Renal cortex interstitium (tissue), 15 donors: ENCODE measurements at places on chromosomes 11 and 22. TPM values are rescaled to one million over a fixed set of nuclear protein-coding genes. Genes with fewer than 3 reads are reported as not detected.
A peak's percentile ranks its signal among the peaks of the same experiment; 100 is the strongest.

The PIWIL4 gene
- polyA plus RNA-seq: 4.4 TPM

The SPINDOC gene
- polyA plus RNA-seq: 39.7 TPM

The DEAF1 gene
- polyA plus RNA-seq: 58.7 TPM

The TREH gene
- 0.43 TPM for polyA plus RNA-seq

The LRRC10B gene
- polyA plus RNA-seq: 1.2 TPM

The CECR2 gene
- 21.4 TPM for polyA plus RNA-seq

The DNAL4 gene
- 32.7 TPM for polyA plus RNA-seq

DNA sequence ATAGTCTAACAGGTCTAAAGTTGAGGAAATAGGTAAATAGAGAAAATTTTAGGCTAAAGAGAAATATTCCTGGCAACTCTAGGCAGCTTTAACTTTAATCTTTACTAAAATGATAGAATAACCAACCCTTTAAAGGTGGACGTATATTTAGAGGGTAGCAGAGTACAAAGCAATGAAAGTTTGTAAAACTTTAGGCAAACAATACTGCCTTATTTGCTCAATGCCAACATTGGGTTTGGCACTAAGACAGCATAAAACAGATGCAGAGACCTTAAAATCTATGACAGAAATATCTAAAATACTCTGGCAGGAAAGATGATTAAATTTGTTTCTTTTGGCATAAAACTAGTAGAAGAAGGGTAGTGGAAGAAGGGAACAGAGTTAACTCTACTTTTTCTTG lies 70.7 kb downstream of the EMSY start:
- no peak for DNase-seq

DNA sequence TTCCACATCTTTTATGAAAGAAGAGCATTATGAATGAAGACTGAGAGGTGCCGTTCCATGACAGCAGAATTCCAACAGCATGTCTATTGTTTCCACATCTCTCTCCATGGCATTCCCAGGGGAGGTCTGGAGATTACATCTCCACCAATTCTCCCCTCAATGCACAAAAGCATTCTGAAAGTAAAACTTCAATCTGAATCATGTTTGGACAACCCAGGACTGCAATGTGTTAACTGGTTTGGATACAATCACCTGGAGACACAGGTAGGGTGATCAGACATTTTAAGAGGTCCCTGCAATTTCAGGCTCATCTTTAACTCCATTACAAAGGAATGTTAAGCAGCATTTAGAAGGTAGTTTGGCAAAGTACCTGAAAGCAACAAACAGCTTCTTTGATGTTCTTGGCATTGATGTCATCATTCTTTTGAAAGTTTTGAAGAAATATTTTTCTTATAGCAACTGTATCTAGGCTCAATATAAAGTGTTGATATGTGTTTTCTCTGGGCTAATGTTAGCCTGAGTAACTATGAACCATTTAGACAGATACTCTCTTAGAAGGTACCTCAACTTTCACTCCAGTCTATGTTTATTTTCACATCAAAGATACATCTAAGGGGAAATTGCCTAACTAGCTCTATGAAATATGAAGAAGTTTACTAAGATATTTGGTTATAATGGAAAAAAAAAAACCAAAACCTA lies 181.4 kb upstream of the MTMR2 start:
- DNase-seq: no peak

- peak; percentile 38 for DNase-seq
Measured at GRCh38 chr11:46119352-46120216, 1.7 kb downstream of the PHF21A start.

GRCh38 chr11:124961972-124962609 lies 8.1 kb downstream of the CCDC15 start:
- peak; percentile 51 for DNase-seq

DNA sequence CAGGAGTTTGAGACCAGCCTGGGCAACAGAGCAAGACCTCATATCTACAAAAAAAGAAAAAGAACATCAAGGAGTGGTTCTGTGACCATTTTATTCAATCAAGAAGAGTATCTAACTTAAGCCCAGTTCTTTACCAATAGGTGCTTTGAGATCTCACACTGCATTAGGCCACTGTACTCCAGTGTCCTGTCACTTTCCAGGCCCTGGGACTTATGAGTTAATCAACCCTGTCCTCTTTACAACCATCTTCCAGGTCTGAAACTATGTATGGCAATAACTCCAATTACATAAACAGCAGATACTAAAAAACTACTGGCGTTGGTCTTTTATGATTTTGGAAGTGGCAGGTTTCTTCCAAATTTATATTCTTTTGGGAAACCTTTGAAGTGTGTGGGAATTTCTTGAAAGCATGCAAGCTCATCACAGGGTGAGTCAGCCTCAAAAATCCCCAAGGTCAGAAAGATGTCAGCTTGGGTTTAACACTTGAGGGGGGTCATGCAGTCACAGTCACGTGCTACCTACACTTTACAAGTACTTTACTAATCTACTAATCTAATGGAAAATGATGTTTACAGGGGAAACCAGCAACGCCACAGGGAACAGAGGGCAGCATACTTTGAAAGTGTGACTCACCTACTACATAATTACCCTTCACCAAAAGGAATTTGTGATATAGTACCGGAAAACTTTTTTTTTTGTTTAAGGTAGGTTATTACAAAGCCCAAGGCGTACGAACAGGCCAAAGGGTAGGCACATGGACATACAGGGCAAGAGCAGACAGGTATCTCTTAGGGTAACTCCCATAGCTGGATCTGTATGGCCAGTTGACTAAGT lies 15.6 kb downstream of the PISD start:
- DNase-seq: no peak

GRCh38 chr22:47307326-47307725 lies 544.9 kb downstream of the TBC1D22A start:
- no peak for DNase-seq

- no peak for DNase-seq
Measured at GRCh38 chr11:113105592-113105991, 144.4 kb downstream of the NCAM1 start.

- no peak for DNase-seq
Measured at GRCh38 chr11:103729617-103730016, 306.8 kb upstream of the DDI1 start.

- DNase-seq: no peak
Measured at GRCh38 chr11:63880403-63880790, 36.6 kb downstream of the RCOR2 start.

DNA sequence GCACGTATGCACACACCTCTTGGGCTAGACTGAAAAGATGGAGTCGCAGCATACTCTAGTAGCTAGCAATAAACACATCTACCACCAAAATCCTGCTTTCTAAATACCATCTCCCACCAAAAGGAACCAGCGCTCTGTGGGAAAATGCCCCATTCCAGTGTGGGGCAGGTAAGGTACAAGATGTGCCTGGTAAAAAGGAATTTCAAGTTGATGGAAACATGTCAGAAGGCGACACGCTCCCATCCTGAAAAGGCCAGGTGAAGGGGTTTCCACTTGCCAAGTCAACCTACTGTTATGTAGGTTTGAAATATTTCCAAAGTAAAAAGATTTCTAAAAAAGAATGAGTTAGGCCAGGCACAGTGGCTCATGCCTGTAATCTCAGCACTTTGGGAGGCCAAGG lies 8.8 kb downstream of the DGCR2 start:
- DNase-seq: no peak

DNA sequence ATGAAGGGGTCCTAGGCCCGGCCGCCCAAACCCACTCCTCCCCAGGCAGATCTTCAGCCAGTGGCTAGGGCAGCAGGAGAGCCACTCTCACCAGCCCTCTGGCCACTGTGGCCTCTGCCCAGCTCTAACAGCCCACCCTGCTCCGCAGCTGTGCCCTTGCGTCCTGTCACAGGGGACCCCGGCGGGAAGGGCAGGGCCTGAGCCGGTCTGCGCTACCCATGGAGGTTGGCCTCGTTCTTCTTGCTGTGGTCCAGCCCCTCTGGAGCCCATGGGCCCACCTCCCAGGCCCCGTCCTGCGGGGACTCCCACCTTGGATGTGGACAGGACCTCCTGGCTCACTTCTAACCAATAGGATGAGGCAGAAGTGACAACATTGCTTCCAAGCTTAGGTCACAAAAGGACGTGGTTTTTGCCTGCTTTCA lies 38.3 kb upstream of the TH start:
- no peak for DNase-seq

DNA sequence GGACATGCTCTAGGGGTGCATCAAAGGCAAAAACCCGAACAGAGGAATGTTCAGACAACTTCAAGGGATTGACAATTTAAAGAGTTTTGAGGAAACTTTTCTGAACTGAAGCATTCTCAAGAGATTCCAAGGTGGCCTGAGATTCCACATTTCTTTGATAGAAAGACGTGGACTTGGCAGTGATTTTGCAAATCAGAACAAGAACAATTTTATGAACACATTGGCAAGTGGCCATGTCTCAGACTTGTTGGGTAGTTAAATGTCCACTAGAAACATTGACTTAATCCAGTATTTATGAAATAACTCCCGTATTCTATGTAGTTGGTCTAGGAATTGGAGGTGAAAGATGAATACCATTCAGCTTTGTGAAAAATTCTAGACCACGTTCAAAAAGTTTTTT lies 13.8 kb downstream of the NCAM1 start:
- DNase-seq: no peak

DNA sequence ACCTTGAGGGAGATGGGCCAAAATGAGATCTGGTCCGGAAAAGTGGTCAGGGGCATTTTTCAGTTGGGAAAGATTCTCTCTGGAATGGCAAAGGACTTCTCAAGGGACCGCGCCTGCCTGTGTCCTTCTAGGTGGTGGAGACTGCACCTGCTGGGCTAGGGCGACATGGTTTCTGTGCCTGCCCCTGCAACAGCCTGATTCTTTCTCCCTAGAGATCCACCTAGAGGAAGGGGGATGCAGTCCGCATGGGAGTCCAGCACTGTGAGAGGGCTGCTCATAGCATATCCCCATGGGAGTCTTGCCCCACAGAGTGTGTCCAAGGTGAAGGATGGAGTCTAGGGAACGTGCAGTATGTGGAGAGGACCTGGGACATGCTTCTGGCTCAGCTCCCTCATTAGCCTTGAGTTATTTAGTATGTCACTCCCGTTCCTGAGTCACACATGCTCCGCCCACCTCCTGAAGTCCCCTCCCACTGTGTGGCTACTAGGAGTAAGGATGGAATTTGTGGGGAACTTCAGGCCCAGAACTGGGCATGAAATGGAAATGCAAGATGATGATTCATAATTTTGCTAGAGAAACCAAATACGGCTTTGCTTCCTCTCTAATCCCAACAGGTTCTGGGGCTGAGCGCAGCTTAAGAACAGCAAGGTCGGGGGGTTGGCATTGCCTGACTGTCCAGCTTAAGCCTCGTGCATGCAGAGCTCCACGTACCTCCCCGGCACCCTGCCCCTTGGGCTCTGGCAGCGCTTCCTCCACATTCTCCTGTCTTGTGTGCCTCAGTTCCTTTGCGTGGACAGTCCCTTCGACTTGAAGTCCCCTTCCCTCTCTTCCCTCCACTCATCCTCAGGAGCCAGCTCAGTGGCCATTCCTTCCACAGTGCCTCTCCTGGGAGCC lies 35.0 kb downstream of the GRIK4 start:
- DNase-seq: no peak

GRCh38 chr11:56066980-56067379 lies 26.1 kb upstream of the OR8I2 start:
- DNase-seq: no peak

DNA sequence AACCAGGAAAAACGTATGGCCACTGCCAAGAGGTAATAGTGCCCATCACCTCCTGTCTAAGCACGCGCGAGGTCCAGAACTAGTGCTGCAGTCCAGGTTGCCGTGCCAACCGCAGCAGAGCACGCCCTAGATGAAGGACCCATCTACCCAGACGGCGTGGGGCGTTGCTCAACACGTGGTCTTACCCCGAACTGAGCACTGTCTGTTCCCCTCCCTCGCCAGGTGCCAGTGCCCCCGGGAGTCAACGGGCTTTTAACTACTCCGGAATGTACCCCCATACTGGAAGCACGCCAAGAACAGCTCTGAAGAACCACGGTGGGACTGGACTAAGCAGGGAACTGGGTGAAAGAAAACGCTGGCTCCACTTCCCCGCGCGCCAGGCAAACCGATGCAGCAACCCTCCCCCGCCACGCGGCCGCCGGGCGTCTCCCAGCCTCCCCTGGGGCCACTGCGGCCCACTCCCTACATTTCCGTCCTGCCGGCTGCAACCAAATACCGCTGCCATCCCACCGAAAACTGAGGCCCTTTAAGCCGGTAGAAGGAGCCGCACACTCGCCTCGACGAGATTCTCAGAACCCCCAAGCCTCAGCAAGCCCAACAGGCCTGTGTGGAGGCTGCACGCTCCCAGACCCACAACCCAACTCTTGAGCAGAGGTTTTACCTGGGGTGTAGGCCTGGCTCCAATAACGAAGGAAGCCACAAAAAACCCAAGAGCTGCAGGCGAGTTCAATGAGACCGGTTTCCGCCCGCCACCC lies at the start of gene HSPA8:
Gene HSPA8, minus strand, starts transcription at position 734 of the 755 bp plus-strand sequence. CDS start 812 bp downstream, outside the sequence.
- DNase-seq: no peak

DNA sequence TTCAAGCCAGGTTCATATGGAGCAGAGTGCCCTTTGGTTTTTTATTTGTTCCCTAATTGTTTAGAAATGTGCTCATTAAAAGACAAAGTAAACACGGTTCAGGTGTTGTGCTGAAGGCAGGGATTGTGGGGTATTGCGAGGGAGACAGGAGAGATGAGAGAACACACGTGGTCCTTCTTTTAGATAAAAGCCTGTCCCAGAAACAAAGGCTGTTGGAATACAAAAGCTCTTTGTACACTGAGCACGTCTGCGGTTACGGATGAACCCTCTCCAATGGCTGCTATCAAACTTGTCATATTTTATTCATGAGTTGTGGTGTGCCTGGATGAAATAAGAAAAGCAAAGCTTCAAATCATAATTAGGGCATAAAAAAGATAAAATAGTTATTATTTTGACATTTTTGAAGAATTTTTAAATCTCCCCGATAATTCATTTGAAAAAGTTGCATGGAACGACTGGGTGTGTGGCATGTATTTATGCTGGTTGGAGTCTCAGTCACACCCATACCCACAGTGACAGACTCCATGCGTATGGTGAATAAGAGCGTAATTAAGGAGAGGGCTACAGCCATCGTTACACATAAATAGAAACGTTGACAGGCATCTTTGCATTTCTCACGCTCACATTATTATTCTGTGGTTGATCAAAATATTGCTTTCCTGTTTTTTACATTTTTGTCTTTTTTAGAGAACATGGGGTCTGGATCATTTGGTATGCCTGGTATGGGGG lies 92.9 kb downstream of the NELL1 start:
- no peak for DNase-seq

DNA sequence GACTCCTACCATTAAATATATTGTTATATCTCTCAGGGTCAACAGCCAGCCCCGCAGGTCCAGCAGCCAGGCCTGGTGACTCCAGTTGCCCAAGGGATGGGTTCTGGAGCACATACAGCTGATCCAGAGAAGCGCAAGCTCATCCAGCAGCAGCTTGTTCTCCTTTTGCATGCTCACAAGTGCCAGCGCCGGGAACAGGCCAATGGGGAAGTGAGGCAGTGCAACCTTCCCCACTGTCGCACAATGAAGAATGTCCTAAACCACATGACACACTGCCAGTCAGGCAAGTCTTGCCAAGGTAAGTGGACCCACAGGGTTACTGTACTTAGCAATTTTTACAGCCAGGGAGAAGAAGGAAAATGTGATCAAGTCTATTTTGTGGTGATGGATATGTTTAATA lies 35.1 kb downstream of the EP300 start:
- no peak for DNase-seq

GRCh38 chr11:126158054-126158791 lies 53.2 kb downstream of the RPUSD4 start:
- no peak for DNase-seq

GRCh38 chr11:46114378-46114777 lies 6.9 kb downstream of the PHF21A start:
- no peak for DNase-seq
